ENCODE measurements at places on chromosomes 1 and 21. TPM values are rescaled to one million over a fixed set of nuclear protein-coding genes. Genes with fewer than 3 reads are reported as not detected.

The ARMH1 gene
- 0.18 TPM for total RNA-seq

DNA sequence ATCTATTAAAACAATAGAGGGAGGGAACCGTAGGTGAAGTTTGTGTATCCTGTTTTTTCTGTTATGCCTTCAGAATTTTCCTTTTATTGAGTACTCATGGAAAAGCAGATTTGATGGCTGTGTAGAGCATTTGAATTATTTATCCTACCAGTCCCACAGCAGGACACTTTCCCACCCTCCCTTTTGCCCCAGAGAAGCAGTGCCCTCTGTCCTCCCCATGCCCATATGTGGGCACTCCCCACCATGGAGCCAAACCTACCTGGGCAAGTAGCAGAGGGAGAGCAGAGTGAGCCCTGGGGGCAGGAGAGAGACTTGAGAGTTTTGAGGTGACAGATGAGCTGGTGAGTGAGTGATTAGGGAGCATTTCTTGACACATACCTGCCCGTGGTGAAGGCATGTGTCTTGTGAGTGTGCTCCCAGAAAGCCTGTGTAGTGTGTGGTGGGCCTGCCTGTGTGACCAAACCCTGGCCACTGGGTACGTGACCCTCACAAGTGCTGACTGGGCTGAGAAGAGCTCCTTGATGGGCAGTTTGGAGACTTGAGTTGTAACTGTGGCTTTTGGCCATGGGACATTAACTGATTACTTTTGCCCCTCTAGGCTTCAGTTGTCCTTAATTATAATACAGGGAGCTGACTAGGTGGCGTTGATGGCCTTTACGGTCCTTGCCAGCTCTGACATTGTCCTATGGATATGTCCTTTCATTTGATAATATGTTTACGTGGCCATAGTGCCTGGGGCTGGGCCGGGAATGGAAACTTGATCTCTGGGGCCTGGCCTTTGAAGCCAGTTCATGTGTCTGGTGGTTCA lies 3.6 kb downstream of the PSEN2 start:
- DNase-seq: no peak

GRCh38 chr1:30303387-30303786 lies 420.0 kb downstream of the MATN1 start:
- no peak for DNase-seq

The RIPK4 gene
- total RNA-seq: 40.9 TPM
